ENCODE measurements at places on chromosomes 1 and 21.

DNA sequence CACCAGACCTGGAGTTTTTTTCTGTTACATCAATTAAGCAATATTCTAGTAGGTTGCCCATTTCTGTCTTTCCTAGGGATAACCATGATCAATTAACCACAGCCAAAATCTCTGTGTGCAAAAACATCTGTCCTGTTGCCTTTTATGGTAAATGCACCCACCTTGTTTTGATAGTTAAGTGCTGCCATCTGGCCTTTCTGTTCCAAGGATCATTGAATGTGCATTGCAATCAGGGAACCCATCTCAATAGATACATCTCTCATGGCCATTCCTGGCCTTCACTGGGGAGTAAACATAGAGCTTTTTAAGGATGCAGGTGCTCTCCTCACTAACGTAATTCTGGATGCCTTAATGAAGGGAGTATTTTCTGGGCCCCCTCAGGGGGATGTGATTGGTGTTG lies 111.8 kb upstream of the KIAA1614 start:
- no peak for DNase-seq

- no peak for DNase-seq
These were observed 362.7 kb upstream of the B3GALT2 start for GRCh38 chr1:193549081-193549480.

- DNase-seq, result no peak
These were observed 54.1 kb upstream of the TRIM67 start for GRCh38 chr1:231107600-231108326.

- DNase-seq, result no peak
These were observed 299.8 kb downstream of the DISC1 start for GRCh38 chr1:231926340-231926739.

DNA sequence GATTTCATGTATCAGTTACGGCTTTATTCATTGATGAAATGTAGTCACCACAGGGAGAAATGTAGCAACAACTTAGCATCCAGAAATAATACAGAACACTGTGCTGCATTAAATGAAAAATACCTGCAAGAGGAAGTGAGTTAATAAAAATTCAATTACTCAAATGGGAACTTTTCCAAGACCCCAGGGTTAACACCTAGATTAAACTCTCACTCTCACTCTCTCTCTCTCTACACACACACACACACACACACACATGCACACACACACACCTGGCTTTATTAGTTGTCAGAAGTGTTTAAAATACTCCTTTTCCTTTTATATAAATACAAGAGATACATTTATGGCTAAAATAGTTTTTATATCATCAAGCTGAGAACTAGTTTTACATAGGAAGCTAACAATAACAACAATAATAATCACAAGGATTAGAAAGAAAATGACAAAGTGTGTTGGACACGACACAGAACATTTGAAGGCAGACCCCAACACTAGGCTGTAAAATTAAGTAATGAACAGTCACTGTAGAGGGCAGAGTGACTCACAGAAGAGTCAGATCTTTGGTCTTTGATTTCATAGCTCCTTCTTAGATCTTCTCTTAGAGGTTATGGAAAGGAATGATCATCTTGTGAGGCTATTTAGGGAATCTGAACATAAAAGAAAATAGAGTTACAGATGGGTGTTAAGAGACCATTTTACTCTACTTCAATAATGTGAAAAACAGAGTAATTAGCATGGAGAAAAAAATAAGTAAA lies 1266.0 kb upstream of the ADGRL2 start:
- no peak for DNase-seq

DNA sequence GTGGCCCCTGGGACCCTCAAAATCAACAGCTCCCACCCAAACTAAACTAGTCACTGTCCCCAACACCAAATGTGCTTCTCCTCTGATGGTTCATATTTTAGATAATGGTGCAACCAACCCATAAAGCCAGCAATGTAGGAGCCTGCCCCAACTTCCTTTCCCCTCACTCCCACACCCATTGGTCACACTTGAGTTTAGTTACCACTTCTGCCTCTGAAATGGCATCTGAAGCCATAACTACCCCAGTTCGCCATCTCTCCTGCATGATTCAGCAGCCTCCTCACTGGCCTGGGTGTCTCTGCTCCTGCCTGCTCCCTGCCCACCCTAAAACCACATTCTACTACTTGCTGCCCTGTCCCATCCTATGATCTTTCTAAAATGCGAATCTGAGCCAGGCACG lies 3.4 kb upstream of the CDCP2 start:
- DNase-seq, result no peak

DNA sequence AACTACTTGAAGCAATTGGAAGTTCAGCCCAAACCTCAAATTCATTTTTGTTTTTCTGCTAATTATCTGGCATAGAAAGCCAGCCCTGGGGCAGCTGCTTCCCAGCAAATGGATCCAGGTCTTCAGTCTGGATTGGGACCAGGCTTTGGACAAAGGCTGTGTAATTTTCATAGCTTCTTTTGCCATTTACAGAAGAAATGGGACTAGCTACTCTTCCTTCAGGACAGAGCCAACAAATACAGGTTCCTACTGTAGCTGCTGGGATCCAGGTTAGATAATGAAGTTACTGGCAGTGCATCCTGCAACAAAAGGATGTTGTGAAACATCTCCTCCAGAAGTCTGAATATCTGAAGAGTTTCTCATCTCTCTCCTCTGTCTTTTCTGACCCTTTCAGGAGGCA lies 171.5 kb upstream of the CAMK1G start:
- DNase-seq, result no peak

DNA sequence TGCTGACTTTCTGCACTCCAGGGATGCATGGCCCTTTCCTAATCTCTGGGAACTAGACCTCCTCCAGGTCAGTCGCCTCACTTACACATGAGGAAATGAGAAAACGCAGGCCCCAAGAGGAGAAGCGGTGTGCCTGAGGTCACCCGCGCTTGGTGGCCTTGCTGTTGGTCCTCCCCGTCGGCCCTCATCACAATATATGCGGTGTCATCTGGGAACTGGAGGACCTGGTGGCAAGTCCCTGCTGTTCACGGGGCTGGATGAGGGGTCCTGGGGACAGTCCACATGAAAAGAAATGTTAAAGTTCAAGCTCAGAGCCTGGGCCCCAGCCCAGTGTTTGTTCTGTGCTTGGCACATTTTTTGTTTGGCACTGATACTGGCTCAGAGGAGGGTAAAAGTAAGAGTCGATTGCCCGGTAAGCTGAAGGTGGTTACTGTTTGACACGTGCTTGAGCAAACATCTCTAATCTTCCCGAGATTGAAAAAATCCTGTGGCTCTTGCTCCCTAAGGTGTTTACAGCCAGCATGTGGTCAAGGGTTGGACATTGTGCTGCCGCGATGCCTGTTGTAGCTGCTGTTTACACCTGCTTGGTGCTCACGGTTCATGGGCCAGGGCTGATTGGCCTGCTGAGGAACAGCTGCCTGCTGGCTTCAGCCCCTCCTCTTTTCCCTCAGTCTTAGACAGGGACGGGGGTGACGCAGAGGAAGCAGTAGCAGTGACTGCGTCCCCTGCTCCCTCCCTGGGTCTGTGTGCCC lies 5.2 kb downstream of the COQ8A start:
- no peak for DNase-seq

GRCh38 chr21:37153196-37153934 lies 80.3 kb downstream of the TTC3 start:
- no peak for DNase-seq

GRCh38 chr1:31627930-31628559 lies 10.6 kb downstream of the HCRTR1 start:
- DNase-seq, result no peak

DNA sequence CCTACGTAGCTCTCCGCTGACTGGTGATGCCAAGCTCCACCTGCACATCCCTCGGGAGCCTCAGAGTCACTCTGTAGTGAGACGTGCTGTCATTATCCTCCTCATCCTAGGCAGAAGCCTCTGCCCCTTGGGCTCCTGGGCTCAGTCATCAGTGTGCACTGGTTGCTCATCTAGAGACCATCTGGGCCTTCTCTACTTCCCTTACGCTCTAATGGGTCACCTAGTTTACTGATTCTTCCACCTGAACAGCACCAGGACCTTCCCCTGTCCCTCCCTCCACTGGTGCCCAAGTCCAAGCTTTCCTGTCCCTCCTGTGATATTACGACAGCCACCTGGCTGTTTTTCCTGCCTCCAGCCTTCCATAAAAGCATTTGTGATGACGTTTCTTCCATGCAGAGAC lies 136.1 kb upstream of the ERRFI1 start:
- no peak for DNase-seq

DNA sequence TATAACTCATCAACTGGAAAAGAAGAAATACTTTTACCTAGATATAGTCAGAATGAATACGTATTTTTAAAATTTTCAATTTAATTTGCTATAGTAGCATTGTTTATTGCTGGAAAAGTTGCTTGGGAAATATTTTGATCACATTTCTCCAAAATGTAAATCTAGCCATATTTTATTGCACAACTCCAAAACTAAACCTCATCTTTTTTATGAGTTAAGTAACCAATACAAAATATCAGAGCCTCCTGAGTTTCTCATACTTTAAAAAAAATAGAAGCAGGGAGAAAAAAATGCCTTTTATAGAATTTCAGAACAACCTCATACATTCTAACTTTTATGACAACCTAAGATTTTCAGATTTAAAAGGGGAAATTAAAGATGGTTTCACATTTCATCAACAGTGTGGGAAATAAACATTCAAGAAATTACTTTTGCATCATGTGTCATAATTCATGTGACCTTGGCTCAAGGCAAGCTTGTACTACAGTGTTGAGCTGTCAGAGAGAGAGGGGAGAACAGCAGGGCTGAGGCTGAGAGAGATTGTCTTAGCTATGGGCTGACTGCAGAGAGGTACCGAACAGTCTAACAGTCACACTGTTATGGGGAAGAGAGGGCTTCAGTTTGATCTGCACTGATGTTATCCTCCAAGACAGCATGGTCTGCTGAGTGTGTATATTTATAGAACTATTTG lies 519.0 kb downstream of the LTN1 start:
- no peak for DNase-seq

GRCh38 chr1:59332983-59333382 lies 36.1 kb downstream of the FGGY start:
- no peak for DNase-seq

GRCh38 chr1:101293461-101294051 lies 56.7 kb downstream of the S1PR1 start:
- no peak for DNase-seq

DNA sequence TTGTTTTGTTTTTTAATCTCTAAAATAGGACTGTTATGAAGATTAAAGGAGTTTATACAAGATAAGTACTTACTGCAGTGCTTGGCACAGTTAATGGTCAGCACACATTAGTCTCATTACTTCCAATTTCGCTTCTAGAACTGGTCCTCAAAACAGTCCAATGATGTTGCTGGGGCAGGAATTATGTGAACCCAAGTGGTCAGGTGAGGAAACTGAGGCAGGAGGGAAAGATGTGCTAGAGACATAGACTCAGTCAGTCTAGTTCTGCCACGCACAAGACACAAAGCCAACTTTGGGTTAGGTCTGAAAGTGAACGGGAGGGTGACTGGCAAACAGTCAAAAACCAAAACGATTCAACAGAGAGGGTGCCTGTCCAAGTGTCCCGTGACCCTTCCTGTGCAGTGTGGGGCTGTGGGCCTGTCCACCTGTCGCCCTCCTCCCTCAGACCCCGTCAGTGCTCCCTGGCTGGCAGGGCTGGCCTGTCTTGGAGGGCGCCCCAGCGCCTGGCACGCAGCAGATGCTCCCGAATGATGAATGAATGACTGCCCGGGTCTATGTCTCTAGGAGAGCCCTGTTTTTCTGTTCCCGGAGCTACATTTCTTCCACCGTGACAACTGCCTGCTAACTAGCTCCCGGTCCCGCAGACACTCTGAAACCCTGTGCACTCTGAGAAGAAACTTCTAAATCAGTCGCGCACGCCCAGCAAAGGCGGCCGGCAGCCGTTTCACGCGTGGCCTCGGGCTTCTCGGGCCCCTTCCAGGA lies 2.4 kb downstream of the LRP8 start:
- no peak for DNase-seq

DNA sequence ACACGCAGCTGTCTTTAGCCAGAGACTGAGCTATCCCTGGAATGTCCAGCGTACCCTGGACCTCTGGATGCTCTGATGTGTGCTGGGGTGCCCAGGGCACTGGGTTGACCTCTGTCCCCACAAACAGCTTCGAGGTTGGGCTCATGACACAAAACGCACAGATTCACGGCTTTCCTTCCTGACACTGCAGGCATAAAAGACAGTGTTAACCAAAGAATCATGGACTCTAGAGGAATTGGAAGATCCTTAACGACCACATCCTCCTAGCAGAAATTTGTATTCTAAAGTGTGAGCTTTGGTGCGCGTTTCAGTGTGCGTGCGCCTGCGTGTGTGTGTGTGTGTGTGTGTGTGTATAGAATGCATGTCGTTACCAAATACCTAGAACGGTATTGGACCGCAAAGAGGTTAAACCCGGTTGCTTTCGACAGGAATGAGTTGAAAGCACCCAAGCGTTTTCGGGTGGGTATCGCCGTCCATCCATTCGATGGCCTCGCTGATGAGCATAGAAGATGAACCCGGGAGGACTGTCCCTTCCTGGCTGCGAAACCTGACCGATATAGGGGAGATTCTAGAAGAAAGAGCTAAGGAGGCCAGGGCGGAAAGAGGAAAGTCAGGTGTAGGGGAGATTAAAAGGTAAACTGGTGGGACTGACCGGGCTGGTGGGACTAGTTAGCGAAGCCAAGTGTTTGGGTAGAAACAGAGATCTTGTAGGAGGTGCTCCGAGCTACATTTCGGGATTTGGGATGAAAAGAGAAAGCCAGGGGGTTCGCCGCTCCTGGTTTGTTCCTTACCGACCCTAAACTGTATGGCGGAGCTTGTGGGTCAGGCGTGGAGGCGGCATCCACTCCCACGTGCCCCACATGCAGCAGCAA lies 6.8 kb upstream of the LHX9 start:
- DNase-seq, result no peak

- DNase-seq, result no peak
These were observed 9.1 kb upstream of the IFI16 start for GRCh38 chr1:159000625-159001024.

DNA sequence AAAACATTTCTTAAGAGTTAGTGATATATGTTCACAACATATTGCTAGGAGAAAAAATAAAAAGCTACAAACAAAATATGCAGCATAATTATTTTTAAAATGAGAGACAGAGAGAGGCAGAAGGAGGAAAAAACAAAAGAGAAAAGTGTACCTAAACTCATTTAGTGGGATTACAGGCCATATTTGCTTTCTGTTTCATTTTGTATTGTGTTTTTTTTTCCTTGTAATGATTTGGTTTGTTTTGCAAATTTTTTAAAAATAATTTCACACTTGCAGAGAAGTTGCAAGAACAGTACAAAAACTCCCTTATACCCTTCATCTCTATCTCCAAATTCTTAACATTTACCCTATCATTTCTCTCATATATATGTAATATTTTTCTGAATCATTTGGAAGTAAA lies 65.0 kb downstream of the LBR start:
- DNase-seq, result no peak

- no peak for DNase-seq
These were observed 765.8 kb upstream of the TPTE start for GRCh38 chr21:9755611-9756010.

- DNase-seq, result no peak
These were observed 193.4 kb downstream of the ATG4C start for GRCh38 chr1:62977366-62977765.

Data from stimulated activated CD8-positive, alpha-beta memory T cell treated with anti-CD3 and anti-CD28 coated beads, Interleukin-7, amount 100 ng/mL, for 24 hours (primary cell).